ENCODE measurements at places on chromosomes 2 and 18.

GRCh38 chr2:133768256-133768655, 200.0 kb upstream of the NCKAP5 start:
- DNase-seq = no peak

- no peak for DNase-seq
Measured at GRCh38 chr2:162114271-162114670, 37.8 kb downstream of the GCG start.

GRCh38 chr18:25279133-25279532, 72.8 kb downstream of the ZNF521 start:
- DNase-seq = no peak

DNA sequence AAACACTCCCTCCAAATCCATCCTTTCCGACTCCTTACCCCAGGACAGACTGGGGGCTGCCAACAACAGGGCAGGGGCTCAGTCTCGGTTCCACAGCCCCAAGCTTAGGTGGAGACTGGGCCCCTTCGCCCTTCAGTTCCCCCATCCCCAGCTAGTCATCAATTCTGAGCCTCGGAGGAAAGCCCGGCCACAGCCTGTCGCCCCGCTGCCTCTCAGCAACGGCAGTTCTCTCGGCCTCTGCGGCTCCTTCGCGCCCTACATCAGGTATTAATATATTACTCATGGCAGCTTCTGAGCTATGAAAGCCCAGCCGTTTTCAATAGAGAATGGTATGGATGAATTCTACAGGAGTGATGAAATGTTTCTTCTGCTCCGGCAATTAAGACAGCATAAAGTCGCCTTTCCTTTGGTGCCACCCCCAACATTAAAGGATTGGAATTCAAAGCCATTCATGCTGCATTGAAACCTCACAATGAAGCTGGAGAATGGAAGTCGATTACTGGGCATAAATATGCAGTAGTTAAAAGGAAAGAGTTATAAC, 2.8 kb downstream of the HDAC4 start:
- DNase-seq = no peak

GRCh38 chr2:135144343-135144742, 92.3 kb downstream of the RAB3GAP1 start:
- no peak for DNase-seq

DNA sequence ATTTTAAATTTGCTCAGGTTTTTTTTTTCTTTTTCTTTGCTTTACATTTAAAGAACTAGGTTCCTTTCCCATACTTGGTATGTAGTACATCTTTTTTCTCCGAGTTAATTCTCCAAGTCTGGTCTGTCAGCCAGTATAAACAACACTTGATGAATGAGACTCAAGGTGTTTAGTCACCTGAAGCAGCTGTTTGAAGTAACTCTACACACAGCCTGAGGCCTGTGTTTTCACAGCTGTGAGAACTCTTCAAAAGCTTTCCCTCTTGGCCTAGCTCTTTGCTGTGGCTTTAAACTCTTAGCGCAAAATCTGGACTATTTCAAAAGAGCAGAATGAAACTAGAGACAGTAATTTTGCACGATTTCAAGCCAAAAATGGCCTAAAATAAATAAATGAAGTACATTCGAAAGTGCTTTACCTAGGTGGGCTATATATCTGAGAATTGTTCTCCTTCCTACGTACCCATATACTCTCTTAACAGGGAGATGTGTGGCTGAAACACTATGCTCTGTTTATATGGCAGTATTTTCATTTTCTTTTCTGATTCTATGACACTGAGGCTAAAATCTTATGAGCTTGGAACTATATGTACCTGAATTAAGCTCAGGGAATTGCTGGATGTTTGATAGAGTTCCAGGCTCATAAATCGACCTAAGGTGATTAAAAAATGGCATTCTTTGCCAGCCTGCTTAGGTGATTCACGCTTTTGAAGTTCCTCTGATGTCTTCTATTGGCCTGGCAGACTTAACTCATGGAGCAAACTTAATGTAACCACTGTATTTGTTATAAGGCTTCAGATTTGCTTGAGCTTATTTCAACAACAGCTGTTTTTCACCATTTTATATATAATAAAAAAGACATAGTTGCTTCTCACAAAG, 1044.1 kb upstream of the ZEB2 start:
- no peak for DNase-seq

GRCh38 chr2:106782681-106783080, 103.3 kb downstream of the ST6GAL2 start:
- DNase-seq = no peak

GRCh38 chr18:48761582-48761981, 189.2 kb downstream of the SMAD7 start:
- no peak for DNase-seq

Measured in HS-27A (cell line).